ENCODE measurements at places on chromosomes 2 and 18.

GRCh38 chr2:205760157-205760556 is 77.9 kb downstream of the NRP2 start:
- no peak for DNase-seq

GRCh38 chr2:96506016-96506906 is 1.1 kb upstream of the NEURL3 start:
- DNase-seq = no peak

- no peak for DNase-seq
Observed at GRCh38 chr18:46013484-46014189, 46.5 kb upstream of the EPG5 start.

DNA sequence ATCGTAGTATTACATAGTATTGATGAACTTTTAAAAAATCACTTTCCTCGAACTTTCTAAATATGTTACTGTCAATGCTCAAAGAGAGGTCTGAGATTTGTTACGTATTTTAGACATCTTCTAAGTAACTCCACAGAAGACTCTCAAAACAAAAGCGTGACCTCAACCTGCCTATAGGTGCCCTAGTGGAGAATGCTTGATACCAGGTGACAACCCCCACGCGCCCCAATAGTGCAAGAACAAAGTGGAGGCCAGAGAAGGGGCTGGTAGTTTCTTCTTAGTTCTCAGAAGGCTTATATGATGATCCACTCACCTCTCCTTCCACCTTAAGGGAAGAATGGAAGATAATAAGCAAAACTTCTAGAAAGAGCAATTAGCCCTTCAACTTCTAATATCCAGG is 102.6 kb downstream of the ANKRD44 start:
- DNase-seq = no peak

DNA sequence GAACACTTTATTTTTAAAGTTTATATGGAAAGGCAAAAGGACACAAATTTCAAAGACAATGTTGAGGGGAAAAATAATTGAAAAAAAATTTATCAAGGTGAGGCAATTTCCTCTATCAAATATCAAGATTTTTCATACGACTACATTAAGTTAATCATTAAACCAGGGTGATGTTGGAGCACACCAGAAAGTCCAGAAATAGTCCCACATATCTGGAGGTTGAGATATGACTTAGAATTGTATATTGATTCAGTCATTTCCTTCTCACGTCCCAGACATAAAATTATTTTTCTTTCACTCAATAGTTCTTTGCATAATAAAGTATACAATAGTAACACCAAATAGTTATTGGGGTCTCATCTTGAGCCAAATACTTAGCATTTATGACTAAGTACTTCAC is 605.1 kb downstream of the NUP35 start:
- DNase-seq = no peak

DNA sequence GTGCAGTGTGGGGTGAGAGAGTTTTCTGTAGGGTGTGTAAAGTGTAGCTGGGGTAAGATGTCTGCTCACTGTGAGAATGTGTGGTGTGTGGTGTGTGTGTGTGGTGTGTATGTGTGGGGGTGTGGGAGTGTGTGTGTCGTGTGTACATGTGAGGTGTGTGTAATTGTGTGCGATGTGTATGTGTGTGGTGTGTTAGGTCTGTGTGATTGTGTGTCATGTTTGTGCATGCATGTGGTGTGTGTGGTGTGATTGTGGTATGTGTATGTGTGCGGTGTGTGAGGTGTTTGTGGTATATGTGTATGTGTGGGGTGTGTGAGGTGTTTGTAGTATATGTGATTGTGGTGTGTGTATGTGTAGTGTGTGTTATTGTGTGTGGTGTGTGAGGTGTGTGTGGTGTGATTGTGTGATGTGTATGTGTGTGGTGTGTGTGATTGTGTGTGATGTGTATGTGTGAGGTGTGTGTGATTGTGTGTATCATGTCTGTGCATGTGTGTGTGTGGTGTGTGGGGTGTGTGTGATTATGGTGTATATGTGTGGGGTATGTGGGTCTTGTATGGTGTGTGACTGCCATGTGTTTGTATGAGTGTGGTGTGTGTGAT is 241.7 kb upstream of the HDAC4 start:
- no peak for DNase-seq

- DNase-seq = no peak
Observed at GRCh38 chr2:38526195-38526594, 76.5 kb downstream of the HNRNPLL start.

- peak; percentile 89 for DNase-seq
Observed at GRCh38 chr18:48997985-48998831, 47.4 kb upstream of the SMAD7 start.

DNA sequence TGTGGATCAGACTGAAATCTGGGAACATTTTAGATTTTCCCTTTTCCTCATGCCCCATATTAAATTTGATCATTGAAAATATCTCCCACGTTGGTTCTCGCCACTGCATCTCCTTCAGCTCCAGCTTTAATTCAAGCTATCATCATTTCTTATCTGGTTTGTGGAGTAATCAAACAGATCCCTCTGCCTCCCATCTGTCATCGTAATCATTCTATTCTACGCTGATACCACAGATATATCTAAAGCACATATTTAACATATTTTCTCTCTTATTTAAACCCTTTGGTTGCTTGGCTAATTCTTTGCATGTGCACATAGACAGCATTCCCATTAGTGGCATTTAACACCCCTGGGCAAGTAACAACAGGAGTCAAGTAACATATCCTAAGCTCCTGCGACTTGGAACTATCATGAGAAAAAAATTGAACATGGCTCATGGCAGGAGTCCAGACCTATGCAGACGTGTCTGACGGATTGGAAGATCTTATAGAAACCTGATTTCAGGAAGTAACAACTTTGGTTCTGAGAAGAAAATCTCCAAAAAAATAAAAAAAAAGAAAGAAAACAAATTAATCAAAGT is 158.8 kb upstream of the KYNU start:
- no peak for DNase-seq

DNA sequence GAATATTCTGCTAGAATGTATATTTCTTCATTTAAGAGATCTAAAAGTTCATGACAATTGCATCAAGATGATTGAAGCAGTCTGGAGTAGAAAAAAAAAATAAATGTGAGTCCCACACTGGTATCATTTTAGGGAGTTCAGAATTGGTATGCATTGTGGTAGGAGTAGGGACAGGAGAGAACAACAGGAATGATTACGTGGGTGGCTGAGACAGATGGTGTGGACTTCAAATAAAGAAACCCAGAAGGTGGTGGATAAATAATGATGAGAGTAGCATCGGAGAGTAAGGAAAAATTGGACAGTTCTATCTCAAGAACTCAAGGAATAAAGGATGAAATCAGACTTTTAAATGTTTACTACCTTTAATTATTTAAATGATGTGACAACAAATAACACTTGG is 289.6 kb downstream of the GALNT13 start:
- no peak for DNase-seq

DNA sequence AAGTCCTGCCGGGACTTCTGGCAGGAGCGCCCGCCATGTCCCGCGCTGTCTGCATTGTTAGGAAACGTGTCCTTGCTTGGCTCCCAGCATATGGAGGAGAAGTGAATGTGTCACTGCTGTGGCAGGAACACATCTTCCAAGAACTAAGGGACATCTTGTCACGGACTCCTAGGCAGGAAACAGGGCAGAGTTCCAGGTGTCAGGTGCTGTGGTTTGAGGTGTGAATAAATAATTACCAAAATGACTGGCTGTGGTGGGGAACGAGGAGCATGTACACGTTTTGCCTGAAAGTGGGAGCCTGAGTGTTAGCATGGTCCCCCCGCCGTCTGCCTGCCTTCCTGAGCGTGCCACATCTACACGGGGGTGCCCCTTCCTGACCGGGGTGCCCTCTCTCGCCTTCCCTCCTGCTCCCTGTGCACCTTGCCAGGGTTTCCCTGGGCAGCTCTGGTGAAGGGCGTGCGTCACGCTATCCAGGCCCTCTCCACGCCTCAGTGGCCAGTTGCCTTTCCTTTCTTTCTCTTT is 237.5 kb downstream of the LDLRAD4 start:
- no peak for DNase-seq

DNA sequence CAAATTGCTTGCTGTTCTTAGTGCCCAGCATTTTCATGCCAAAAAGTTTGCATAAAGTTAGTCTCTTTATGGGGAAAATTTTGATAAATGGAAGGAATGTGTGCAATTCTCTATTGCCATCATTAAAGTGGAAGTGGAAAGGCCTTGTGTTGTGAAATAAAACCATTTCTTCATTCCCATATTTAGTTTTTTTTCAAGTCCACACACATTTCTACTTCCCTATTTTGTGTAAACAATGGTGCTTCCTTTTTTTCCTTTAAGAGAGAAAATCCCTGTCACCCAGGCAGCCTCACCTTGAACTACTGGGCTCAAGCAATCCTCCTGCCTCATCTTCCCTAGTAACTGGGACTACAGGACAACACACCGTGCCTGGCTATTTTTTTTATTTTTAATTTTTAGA is 42.3 kb upstream of the NCOA1 start:
- DNase-seq = no peak
